Neural progenitor cell (in vitro differentiated cells): ENCODE measurements at places on chromosomes 2 and 18.
A peak's percentile ranks its signal among the peaks of the same experiment; 100 is the strongest.

DNA sequence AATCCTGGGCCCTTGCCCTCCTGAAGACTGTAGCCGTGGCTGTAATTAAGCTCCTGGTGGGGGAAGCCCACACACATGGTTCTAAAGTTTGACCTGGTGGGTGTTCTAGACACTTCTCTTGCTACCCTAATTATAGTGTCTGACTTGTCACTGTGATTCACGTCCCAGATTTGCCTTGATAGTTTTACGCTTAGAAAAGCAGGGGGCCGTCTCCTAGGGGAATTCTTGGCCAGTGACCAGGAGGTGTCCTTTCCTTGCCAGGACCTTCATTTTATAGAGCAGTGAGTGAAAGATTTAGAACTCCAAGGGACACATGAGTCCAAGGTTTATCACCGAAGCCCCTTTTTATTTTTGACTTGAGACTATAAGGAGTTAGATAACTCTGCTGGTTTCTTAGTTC is 9.0 kb downstream of the TMEM214 start:
- H3K36me3 ChIP-seq, result no peaks in the 10 kb centered on the region
- DNase-seq, result no peak
- H3K27ac ChIP-seq, result no peak overlapping the region
- no peak overlapping the region for H3K4me3 ChIP-seq

- H3K36me3 ChIP-seq, result no peaks in the 10 kb centered on the region
- H3K4me3 ChIP-seq, result no peak overlapping the region
- H3K27ac ChIP-seq, result no peak overlapping the region
- DNase-seq, result no peak
These were observed 88.5 kb downstream of the ARMC9 start for GRCh38 chr2:231286964-231287363.

DNA sequence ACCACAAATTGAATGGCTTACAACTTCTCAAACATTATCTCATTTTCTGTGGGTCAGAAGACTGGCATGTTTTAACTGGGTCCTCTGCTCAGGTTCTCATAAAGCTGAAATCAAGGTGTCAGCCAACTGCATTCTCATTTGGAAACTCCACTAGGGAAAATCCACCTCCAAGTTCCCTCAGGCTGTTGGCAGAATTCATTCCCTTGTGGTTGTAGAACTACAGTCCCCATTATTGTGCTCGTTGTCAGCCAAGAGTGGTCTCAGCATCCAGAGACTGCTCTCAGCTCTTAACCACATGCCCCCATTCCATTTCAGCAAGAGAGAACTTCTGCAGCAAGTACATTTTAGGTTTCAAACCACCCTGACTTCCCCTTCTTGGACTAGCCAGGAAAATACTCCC is 12.2 kb downstream of the NOL4 start:
- DNase-seq, result no peak
- no peak overlapping the region for H3K27ac ChIP-seq
- H3K36me3 ChIP-seq, result no peaks in the 10 kb centered on the region
- H3K4me3 ChIP-seq, result no peak overlapping the region
- no peaks in the 10 kb centered on the region for H3K4me1 ChIP-seq
- no peaks in the 10 kb centered on the region for H3K27me3 ChIP-seq

- H3K4me3 ChIP-seq, result no peak overlapping the region
- no peaks in the 10 kb centered on the region for H3K36me3 ChIP-seq
- no peak overlapping the region for H3K27ac ChIP-seq
- peaks cover 4% of the 10 kb centered on the region for H3K4me1 ChIP-seq
These were observed 9.8 kb downstream of the SNORC start for GRCh38 chr2:232879618-232880494.

- H3K36me3 ChIP-seq, result no peaks in the 10 kb centered on the region
- no peak overlapping the region for H3K4me3 ChIP-seq
- H3K4me1 ChIP-seq, result peaks cover 24% of the 10 kb centered on the region
- H3K27ac ChIP-seq, result no peak overlapping the region
- peak; percentile 35 for DNase-seq
- H3K27me3 ChIP-seq, result no peaks in the 10 kb centered on the region
These were observed 230.6 kb upstream of the LRATD1 start for GRCh38 chr2:14401873-14402272.

DNA sequence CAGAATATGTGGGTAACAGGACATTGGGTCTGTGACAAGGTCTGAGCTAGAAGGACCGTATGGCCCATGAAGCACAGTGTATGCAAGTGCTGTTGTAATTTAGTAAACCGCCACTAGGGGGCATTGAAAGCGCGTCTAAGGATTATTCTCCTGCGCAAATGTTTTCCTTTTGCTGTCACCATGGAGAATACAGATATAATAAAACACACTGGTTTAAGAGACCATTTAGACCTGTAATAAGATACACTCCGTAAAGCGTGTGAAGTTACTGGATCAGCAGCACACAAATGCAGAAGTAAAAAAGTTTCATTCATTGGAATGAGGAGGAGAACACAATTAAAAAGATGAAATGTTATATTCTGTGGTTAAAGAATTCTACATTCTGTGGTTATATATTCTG is 272.4 kb downstream of the AGAP1 start:
- H3K27me3 ChIP-seq, result no peaks in the 10 kb centered on the region
- H3K4me3 ChIP-seq, result no peak overlapping the region
- H3K27ac ChIP-seq, result no peak overlapping the region
- H3K36me3 ChIP-seq, result no peaks in the 10 kb centered on the region
- DNase-seq, result peak; percentile 78

DNA sequence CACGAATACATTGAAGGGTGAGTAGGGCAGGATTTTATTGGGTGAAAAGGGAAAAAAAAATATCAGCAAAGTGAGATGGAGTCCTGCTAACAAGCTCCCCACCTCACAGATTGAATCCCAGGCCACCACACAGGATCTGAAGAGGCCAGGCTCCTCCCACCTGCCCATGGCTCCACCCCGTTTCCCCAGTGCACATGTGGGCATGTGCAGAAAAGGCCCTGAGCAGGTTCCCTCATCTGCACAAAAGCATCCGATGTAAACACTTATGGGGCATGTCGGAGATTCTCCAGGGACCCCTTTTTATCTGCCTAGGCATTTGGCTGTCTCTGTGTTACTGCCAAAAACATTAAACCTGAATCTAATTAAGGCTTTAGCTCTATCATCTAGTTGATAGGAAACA is 35.2 kb downstream of the SKA1 start:
- H3K27ac ChIP-seq, result no peak overlapping the region
- no peaks in the 10 kb centered on the region for H3K27me3 ChIP-seq
- H3K4me1 ChIP-seq, result peaks cover 24% of the 10 kb centered on the region
- no peak for DNase-seq
- no peak overlapping the region for H3K4me3 ChIP-seq
- no peaks in the 10 kb centered on the region for H3K36me3 ChIP-seq

- no peak for DNase-seq
- H3K4me3 ChIP-seq, result no peak overlapping the region
- no peaks in the 10 kb centered on the region for H3K27me3 ChIP-seq
- H3K4me1 ChIP-seq, result no peaks in the 10 kb centered on the region
- no peaks in the 10 kb centered on the region for H3K36me3 ChIP-seq
These were observed 74.2 kb downstream of the GLI2 start for GRCh38 chr2:120809609-120810440.

DNA sequence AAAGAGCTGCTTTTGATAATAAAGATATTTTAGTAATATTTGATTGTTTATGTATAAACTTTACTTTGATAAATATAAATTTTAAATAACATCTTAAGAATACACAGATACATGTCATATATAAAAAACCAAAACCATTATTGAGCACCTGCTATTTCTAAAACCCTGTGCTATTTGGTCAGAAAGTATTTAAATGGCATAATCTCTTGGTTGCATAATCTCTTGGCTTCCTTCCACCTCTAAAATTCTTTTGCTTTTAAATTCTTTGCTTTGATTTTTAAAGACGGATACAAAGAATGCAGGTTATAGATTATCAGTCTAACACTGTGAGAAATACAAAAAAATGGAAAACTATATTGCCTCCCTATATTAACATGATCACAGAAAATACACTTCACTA is 36.9 kb downstream of the ACMSD start:
- H3K4me1 ChIP-seq, result no peaks in the 10 kb centered on the region
- no peaks in the 10 kb centered on the region for H3K27me3 ChIP-seq
- H3K27ac ChIP-seq, result no peak overlapping the region
- H3K4me3 ChIP-seq, result no peak overlapping the region

- no peaks in the 10 kb centered on the region for H3K36me3 ChIP-seq
- DNase-seq, result peak; percentile 59
- peak overlapping the region; percentile 64 for H3K4me3 ChIP-seq
- peaks cover 88% of the 10 kb centered on the region for H3K27me3 ChIP-seq
- peaks cover 27% of the 10 kb centered on the region for H3K4me1 ChIP-seq
These were observed 58.7 kb downstream of the SNORC start for GRCh38 chr2:232928551-232929302.

DNA sequence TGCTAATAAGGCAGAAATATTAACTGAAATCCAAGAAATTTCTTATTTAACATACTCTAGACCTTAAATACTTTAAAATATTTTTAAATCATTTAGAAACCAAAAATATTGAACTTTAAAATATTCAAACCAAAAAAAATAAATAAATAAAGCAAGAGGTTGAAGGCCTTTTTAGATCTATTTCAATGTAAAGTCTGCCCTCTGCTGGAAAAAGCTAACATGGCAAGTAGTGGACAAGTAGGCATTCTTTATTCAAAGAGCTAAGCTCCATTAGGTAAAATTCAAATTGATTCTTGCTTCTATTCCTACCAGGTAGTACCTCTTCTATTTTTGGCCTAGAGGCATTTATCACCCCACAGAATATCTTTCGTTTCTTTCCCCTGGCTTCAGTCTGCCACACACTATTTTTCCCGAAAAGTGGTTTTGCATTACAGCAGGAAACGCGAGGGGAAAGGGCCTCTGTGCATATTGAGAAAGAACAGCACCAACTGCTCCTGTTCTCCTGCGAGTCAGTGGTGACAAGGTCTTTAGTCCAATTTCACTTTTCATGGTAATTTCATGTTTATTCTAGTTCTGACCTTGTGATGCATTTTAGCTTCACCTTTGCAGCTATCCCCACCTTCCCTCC is 20.4 kb downstream of the IFIH1 start:
- H3K27ac ChIP-seq, result no peak overlapping the region
- no peaks in the 10 kb centered on the region for H3K4me1 ChIP-seq
- no peaks in the 10 kb centered on the region for H3K36me3 ChIP-seq
- no peaks in the 10 kb centered on the region for H3K27me3 ChIP-seq

- no peak overlapping the region for H3K4me3 ChIP-seq
- no peaks in the 10 kb centered on the region for H3K36me3 ChIP-seq
- H3K27me3 ChIP-seq, result no peaks in the 10 kb centered on the region
- peaks cover 15% of the 10 kb centered on the region for H3K4me1 ChIP-seq
These were observed 46.2 kb downstream of the TWSG1 start for GRCh38 chr18:9380621-9381395.

DNA sequence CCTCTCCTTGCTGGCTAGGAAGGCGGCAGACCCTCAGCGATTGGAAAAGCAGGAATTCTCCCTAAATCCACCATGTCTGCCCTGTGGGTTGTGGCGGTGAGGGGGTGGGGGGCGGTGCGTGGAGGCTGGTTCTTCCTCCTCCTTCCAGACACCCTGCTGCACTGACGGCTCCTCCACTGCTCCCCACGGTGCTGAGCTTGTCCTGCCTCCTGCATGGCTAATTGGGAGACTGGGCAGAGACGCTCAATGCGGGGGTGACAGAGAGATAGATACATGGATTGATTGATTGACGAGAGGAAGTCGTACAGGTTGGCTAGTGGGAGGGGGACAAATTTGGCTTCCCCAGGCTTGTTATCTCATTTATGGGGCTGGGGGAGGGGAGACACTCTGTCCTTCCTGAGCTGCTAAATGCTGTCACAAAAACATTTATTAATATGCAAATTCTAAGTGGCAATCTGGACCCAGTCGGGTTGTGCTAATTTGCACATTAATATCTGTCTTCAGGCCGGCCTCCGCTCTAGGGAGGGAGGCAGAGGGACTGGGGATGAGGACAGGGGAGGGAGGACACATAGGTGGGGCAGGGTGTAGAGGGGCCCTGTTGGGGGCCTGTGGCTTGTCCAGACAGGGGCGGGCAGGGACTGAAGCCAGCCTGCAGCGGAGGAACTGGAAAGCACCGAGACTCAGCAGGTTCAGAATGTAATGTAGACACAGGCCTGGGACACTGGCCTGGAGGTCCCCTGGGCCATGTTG is 181.6 kb downstream of the CELF4 start:
- H3K27ac ChIP-seq, result no peak overlapping the region
- no peaks in the 10 kb centered on the region for H3K4me1 ChIP-seq
- H3K36me3 ChIP-seq, result no peaks in the 10 kb centered on the region
- H3K27me3 ChIP-seq, result no peaks in the 10 kb centered on the region

GRCh38 chr2:219207134-219207883 is 727 bp downstream of the ZFAND2B start:
- H3K27ac ChIP-seq, result no peak overlapping the region
- no peaks in the 10 kb centered on the region for H3K27me3 ChIP-seq
- H3K36me3 ChIP-seq, result no peaks in the 10 kb centered on the region
- no peak for DNase-seq

GRCh38 chr18:11873670-11874340 is 22.6 kb downstream of the CHMP1B start:
- H3K27ac ChIP-seq, result no peak overlapping the region
- no peak for DNase-seq
- no peaks in the 10 kb centered on the region for H3K36me3 ChIP-seq
- no peaks in the 10 kb centered on the region for H3K27me3 ChIP-seq

DNA sequence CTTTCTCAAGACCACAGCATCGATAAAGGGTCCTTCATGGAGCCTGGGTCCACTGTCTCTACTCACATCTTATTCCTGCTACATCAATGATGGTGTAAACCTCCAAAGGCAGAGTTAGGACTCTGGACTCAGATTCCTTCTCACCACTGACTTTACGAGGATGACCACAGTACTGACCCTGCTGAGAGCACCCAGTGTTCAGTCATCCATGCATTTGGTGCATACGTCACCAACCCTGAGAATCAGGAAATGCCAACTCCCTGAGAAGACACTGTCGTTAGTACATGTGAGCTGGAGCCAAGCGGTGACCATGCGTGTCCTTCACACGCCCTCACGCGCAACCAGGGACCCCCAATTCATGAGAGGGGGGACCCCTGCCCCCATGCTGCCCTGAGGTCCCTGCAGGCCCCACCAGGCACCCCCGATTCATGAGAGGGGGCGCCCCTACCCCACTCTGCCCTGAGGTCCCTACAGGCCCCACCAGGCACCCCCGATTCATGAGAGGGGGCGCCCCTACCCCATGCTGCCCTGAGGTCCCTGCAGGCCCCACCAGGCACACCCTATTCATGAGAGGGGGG is 178.4 kb upstream of the TPO start:
- H3K36me3 ChIP-seq, result no peaks in the 10 kb centered on the region
- H3K27ac ChIP-seq, result no peak overlapping the region
- no peak for DNase-seq
- no peak overlapping the region for H3K4me3 ChIP-seq
- no peaks in the 10 kb centered on the region for H3K4me1 ChIP-seq

- H3K27me3 ChIP-seq, result no peaks in the 10 kb centered on the region
- H3K4me1 ChIP-seq, result peaks cover 28% of the 10 kb centered on the region
- no peak overlapping the region for H3K4me3 ChIP-seq
- no peak overlapping the region for H3K27ac ChIP-seq
These were observed 86.0 kb downstream of the OSBPL6 start for GRCh38 chr2:178280244-178280852.

GRCh38 chr2:207385903-207386302 is 143.9 kb upstream of the CREB1 start:
- no peaks in the 10 kb centered on the region for H3K27me3 ChIP-seq
- H3K4me1 ChIP-seq, result peaks cover 18% of the 10 kb centered on the region
- no peak overlapping the region for H3K4me3 ChIP-seq
- no peak overlapping the region for H3K27ac ChIP-seq

- H3K27me3 ChIP-seq, result no peaks in the 10 kb centered on the region
- no peak overlapping the region for H3K4me3 ChIP-seq
- H3K4me1 ChIP-seq, result peaks cover 15% of the 10 kb centered on the region
These were observed 193.5 kb upstream of the EPC2 start for GRCh38 chr2:148451046-148451445.
